NCI-H1436 (cell line): ENCODE measurements at places on chromosomes 16 and 17.

DNA sequence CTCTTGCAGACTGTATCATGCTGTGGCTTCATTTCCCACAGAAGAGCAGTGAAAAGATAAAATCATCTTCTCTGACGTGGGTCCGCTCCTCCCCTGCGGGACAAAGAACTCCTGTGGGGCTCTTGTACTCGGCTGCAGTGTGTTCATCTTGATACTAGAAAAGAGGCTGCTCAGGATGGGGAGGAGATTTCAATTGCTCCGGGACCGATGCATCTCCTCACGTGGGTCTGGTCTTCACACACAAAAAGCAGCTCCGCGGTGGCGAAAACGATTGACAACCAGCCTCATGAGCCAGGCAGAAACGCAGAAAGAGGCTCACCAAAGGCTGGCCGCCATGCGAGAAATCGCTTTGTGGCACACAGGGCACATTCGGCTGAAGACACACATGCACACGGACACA is 14.4 kb upstream of the KCNJ18 start:
- DNase-seq: no peak

DNA sequence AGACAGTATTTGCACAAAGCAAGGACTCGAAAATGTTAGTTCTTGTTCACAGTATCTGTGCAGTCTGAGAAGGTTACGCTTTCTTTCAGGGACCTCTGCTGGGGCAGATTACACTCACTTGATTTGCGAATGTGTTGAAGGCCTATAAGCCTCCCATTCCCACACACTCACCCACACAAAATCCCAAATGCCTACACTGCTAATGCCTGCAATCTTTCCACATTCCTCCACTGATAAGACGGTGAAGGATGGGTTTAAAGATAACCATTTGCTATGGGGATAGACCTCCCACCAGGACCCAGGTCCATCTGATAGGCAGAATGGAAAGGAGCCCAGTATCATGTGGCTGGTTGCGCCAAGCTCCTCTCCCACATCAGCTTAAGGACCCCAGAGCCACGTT is 394.9 kb upstream of the SALL1 start:
- DNase-seq: no peak

GRCh38 chr16:64659866-64660265 is 462.0 kb downstream of the CDH11 start:
- no peak for DNase-seq

GRCh38 chr17:66625311-66625767 is 209.6 kb upstream of the CACNG5 start:
- DNase-seq: peak; percentile 34

- no peak for DNase-seq
These were observed 19.6 kb downstream of the DNAH17 start for GRCh38 chr17:78557598-78558039.

- DNase-seq: no peak
These were observed 2.7 kb upstream of the PRSS41 start for GRCh38 chr16:2795395-2796143.

DNA sequence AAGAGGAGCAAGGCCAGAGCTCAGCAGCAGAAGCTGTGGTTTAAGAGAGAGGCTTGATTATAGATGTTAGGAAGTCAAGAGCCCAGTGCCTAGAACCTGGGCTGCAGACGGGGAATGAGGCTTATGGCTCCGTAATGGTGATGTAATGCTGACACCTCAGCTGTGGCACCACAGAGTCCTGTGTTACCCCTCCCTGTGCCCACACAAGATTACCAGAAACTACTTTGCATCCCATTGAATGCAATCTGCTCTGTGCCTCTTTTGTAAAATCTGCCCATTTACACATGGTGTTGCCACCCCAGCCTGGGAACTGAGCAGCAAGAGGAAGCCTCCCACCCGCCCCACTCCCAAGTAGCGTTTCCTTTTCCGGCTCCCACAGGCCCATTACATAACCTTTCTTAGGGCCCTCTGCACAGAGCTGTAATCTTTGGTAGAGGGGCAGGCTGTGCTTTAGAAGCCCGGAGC is 57.0 kb downstream of the PITPNC1 start:
- no peak for DNase-seq

DNA sequence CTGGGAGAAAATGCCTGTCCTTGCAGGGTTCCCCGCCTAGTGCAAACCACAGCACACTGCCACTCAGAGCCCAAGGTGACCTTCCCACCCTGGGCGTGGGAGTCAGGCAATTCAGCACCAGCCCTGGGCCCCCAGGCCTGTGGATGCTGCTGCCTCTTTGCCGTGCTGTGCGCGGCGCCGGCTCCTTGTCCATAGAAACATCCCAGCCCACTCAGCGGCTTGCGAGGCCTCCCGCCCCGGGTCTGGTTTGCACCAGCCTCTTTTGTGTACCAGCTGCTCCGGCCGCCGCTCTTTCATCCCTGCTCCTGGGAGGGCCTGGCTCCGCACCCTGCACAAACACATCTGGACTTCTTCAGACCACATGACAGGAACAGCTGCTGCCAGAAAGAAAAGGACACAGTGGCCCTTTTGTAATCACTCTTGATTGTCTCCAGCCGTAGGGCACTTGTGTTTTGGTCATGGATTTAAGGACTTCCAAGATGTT is 75.4 kb upstream of the SDK2 start:
- no peak for DNase-seq

DNA sequence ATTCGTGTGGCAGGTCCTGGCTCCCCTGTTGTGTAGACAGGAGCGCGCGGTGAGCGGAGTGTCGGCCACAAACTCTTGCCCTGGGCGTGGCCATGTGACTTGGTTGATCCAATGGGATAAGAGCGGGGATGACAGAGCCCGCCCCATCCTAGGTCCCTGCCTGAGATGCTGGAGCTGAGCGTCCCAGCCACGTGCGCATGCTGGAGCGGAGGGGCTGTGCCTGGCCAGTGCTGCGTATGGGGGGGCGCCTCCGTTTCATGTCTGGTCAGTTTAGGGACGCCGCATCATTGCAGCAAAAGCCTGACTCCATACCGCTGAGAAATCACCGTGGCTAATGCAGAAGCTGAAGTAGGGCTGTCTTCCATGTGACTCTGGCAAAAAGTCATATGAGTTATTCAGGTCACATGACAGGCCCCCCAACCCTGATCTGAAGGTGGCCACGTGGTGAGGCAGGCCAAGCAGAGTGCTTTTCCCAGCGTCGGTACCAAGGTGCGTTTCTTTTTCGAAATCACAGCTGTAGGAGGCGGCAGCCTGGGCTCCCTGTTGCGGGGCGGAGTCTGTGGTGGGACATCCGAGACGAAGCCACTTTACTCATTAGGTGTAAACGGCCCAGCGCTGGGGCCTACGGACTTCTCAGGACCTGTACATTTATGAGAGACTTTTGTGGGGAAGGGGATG is 22.5 kb downstream of the HSBP1 start:
- no peak for DNase-seq

GRCh38 chr16:88084881-88085280 is 133.6 kb downstream of the BANP start:
- no peak for DNase-seq

DNA sequence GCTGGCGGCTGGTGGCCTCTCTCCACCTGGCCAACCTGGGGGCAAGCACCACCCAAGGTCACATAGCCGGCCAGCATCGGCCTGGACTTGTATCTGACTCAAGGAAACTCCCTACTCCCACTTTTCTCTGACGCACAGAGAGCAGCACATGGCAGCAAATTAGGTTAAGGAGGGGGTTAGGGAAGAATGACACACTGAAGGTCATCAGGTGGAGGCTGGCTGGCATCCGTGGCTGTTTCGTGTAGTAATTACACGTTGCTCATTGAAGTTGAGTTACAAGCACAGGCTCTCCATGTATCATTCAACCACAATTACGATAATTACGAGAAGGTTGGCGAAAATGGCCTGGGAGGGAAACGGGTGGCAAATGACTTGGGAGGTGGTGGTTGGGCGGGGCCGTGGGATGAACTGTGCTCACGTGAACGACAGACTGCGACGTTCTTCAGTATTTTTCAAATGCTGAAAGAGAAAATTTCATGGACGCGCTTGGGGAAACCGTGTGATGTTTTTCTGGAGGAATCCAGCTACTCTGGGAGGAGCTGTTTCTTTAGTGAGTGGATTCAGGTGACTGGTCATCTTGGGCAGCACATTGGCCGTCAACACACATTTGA is 4.0 kb upstream of the METRNL start:
- DNase-seq: peak; percentile 35

DNA sequence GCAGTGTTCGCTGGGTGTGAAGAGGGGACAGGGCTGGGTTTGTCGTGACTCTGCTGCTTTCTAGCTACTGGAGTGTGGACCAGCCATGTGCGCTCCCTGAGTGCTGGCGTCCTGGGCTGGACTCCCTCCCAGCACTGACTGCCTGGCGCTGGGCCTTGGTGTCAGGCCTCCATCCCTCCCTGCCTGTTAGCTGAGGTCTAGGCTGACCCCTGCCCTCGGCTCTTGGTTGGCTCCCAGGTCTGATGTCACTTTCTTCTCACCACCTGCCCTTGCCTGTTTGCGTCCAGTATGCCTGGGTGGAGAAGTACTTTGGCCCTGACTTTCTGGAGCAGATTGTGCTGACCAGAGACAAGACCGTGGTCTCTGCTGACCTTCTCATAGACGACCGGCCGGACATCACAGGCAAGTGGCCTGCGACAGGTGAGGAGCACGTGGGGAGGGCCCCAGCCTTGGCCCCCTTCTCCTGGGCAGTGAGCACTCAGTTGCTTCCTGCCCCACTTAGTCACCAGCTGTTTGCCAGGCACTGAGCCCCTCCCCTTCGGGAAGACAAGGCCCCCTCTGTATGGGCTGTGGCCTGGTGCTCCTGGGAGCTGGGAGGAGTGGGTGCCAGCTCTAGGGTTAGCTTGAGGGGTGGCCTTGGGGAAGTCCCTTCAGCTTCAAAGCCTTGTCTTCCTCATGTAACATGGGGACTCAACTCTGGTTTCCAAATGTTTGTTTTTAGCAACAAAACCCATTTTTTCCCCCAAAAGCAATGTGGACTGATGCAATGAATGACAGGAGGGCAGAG is 41.5 kb downstream of the NT5M start:
- no peak for DNase-seq
